ENCODE measurements at places on chromosomes 5 and 9.
A peak's percentile ranks its signal among the peaks of the same experiment; 100 is the strongest.

GRCh38 chr5:1088726-1089125 lies 23.1 kb downstream of the SLC12A7 start:
- DNase-seq: no peak

DNA sequence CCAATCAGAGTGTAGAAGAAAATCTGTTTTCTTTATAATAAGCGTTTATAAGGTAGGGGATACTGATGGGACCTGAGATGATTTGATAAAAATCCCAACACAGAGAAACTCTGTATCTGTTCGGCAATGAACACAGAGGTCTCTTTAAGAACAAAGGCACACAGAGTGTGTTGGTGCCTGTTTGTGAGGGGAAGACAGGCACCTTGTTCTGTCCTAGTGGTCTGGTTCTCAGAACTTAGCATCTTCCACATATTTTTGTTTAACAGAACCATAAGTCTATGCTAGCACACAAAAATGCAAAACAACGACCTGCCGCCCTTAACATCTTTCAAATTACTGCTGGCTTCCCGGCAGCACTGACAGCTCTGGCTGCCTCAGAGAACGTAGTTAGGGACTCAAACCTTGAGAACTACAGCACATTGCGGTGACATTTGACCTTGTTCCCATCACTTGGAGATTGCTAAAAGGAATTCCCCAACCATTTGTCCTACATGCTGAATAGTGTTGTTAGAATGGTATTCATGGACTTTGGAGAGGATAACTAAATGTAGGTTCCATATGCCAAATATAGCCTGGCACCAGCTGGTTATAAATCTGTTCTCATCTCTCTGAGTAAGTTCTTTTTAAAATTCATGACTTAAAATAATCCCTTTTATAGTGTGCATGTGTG lies 871.7 kb upstream of the TYRP1 start:
- peak; percentile 1 for DNase-seq

DNA sequence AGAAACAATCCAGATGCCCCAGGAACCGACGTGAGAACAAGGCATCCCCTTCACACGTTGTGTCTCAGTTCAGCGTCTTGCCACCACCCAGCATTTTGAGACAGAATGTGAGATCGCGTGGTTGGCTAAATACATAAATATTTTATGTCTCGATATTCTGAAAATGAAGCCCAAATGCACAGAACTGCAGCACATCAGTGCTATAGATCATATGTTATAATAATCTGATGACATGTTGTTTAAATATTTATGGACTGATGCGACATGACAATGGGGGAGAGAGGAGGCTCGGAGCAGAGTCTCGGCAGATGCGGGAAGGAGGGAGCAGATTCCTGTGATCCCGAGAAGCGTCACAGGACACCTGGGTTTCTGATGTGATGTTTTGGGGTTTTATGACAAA lies 10.9 kb downstream of the NEK6 start:
- DNase-seq: peak; percentile 62

- DNase-seq: no peak
Observed at GRCh38 chr5:141743866-141744272, 61.8 kb upstream of the ARAP3 start.

Measured in fibroblast of upper back skin (primary cell).